ENCODE measurements at places on chromosomes 7 and 10.

DNA sequence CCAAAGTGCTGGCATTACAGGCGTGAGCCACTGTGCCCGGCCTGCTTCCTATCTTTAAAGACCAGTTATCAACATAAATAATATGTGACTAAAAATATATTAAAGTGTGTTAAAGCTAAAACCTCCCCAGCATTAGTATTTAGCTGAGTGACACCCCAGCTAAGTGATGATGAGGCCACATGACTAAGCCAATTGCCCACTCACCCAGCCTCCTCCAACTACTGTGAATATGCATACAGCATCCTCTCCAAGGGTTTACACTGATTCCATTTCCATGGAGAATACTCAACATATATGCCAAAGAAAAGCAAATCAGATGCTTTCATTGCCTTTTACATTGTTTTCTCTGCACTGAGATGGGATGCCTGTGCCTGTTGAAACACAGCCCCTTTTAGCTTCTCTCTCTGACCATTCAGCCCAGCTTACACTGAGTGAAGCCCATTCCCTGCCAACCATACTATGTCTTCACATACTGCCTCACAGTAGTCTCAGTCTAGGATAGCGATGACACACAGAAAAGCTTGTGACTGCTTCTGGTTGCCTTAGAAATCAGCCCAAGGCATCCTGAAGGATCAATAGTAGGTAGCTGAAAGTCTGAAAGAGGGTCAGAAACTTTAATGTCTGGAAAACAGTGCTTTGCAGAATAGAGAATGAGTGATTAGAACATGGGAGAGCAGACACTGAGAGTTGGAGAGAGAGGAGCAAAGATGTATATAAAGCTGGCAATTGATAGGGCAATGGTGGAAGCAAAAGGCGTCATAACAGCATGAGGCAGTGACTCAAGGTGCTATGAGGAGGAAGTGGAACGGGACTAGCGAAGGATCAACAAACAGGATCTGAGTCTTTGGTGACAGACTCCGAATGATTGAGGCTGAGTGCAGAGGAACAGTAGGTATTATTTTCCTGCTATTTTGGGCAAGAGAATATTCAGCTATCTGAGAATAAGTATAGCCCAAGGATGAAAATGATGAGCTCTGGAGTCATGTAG lies 19.8 kb upstream of the ATE1 start:
- no peak for DNase-seq

- no peak for DNase-seq
These were observed 31.6 kb downstream of the RBM33 start for GRCh38 chr7:155676052-155676451.

- no peak for DNase-seq
These were observed 140.4 kb upstream of the MAGI2 start for GRCh38 chr7:79593866-79594301.

DNA sequence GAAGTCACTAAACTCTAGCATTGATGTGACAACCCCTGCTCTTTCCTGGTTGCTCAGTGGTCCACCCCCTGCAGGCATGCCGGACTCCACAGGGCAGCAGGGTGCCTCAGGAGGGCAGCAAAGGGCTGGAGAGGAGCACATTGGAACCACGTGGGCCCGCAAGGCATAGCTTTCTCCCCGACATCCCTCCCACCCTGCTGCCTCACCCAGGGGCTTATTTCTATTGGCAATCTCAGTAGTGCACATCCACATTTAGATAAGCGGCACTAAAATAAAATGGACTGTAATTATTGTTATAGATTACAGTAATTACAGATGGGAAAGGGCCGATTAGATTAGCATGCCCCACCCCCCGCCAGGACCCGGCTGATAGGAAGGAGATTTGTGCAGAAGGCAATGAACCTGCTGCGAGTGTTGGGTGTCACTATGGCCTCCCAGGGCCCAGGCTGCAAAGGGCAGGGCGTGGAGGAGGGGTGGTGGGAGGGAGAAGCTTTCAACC lies 580.1 kb downstream of the GRID1 start:
- no peak for DNase-seq

All from spleen (tissue), 13 donors.